HT-29 (cell line): ENCODE measurements at places on chromosomes 12 and 14.

- DNase-seq = no peak
Measured at GRCh38 chr12:16586350-16587109, 19.4 kb downstream of the LMO3 start.

DNA sequence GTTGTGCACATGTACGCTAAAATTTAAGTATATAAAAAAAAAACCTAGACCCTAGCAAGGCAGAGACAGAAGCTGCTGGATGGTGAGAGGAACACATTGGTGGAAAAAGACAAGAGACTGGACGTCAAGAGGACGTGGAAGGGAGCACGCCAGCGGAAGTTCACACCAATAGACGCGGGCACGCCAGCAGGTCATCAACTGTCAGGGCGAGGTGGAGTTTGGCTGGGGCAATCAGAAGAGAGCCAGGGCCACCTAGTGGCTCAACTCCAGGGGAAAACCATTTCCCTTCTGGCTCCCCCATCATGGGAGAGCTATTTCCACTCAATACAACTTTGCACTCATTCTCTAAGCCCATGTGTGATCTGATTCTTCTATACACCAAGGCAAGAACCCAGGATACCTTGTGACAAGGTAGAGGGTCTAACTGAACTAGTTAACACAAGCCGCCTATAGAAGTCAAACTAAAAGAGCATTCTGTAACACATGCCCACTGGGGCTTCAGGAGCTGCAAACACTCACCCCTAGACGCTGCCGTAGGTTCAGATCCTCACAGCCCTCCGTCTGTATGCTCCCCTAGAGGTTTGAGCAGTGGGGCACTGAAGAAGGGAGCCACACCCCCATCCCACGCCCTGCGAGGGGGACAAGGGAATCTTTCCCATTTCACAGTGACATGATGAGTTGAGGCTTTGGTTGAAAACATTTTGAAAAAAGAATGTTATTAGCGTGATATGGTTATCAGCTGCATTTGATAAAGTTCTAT is 702.7 kb downstream of the TMTC2 start:
- peak; percentile 40 for DNase-seq

- DNase-seq = no peak
Measured at GRCh38 chr14:50622978-50623377, 45.1 kb downstream of the SAV1 start.

DNA sequence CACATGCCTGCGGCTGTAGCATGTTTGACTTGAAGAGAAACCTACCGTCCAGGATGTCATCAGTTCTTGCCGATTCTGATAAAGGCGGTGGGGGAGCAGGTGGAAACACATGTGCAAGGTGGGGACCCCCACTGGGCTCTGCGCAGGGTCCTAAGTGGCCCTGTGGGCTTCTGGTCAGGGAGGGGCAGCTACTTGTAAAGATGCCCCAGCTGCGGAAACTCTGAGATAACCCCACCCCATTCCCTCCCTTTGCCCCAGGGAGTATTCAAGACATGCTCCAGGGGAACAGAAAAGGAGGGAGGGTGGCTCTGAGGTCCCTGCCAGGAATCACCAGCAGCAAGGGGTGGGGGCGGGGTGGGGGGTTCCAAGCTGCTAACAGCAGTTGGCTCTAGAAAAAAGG is 67.6 kb downstream of the PIWIL1 start:
- no peak for DNase-seq

DNA sequence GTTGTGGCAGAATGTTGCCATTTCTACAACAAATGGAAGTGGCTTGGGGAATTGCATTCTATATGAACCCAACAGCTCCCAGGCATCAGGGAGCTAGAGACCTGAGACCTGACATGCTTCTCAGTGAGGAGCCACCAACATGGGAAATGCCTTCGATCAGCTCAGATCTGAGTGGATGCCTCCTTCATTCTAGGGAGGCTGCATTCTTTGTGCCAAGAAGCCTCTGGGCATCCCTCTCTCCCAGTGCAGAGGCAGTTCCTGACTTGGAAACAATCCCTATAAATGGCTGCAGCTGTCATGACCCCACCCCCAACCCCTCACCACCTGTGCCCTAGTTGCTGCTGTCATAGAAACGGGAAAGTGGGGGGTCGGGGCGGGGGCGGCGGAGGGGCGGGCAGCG is 196.3 kb downstream of the PPM1H start:
- no peak for DNase-seq
